Substantia nigra (tissue), 51 donors: ENCODE measurements at places on chromosomes 1 and 21.

DNA sequence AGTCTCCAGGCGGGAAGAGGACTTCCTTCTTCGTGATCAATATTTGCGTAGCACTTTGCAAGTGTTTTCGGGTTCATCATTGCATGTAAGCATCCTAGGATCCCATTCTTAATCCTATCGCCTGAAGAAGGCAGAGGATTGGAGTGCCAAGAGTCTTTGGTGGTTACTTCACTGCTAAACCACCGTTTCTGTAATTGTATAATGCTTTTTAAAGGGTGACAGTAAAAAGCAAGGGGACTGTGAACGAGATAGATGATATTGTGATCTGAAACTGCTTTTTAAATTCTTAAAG, 345 bp upstream of the ALDH9A1 start:
- no peak for DNase-seq

DNA sequence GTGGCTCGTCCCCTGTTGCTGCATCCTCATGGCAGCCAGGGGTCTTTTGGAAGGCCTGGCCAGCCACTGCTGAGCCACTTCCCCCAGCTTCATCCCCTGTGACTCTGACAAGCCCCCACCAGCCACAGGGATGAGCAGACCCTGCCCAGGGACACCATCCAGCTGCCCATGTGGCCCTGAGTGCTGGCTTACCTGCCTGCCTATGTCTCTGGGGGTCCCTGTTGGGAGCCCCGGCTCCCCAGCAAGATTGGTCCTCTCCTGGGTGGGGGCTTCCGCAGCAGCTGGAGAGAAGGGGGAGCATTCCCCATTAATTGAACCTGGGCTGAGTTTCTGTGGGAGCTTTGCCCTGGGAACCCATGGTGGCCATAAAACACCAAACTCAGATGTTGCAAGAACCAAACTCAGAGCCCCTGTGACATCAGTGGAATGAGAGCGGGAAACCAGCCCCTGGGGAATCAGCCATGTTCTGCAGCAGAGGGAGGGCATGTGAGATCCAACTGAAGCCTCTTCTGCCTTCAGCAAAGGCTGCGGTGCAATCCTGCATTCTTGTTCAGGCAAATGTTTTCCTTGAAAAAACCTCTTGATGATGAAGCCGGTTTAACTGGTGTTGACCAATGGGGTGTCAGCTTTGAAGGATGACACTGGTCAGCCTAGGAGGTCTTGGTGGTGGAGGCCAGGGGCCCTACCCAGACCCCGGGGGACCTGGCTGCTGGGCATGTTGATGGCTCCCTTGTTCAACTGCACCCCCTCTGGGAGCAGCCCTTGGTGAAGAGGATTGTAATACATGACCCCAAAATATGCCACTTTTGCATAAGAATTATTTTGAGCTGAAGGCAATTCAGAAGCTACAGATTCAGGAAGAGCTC, 28.3 kb upstream of the COL18A1 start:
- no peak for DNase-seq

DNA sequence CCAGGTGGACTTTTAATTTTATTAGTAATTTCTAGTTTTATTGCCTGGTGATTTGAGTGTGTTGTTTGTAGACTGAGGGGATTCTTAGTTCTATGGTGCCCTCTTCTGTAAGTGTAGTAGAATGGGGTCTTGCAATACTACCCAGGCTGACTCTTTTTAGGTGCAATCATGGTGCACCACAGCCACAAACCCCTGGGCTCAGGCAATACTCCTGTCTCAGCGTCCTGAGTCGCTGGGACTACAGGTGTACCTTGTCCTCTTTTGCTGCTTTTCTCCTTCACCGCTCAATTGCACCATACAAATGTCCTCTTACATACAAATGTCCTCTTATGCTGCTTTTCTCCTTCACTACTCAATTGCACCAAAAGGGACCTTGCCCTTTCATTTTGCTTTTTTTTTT, 43.1 kb downstream of the SCP2 start:
- DNase-seq, result no peak

GRCh38 chr1:7529917-7530316, 241.2 kb upstream of the VAMP3 start:
- no peak for DNase-seq

- DNase-seq, result no peak
Observed at GRCh38 chr1:246178717-246179311, 328.3 kb downstream of the SMYD3 start.

DNA sequence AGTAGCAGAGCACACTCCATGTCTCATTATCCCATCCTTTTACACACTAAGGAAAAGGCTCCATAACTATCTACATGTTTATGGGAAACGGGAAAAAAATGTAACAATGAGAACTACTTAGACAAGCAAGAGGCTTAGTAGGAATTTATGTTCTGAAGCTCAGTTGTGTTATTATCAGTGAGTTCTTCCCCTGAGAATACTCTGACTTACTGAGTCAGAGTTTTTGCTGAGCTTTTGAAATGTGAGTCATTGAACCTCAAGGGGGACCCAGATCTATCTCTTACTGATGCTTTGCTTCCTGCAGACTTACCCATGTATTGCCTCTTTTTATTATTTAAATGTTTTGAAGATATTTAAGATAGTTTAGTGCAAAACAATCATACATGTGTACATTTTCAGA, 20.1 kb downstream of the CFHR5 start:
- no peak for DNase-seq

- DNase-seq, result no peak
Observed at GRCh38 chr1:213003256-213003655, 12.4 kb downstream of the ANGEL2 start.

DNA sequence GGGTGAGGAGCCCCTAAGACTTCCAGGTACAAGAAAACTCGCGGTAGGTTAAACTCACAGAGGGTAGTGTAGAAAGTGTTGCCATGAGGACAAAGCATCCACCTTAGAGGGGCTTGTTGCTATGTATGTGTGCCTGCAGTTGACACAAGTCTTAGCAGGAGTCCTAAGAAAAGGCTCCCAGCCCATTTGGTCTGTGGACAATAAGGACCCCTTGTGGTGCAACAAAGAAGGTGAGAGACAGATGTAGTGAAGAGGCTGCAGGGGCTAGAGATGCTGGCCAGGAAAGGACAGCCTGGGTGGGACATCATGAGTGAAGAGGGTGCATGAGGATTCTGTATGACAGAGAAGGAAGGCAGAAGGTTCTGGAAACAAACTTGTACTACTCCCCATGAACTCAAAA, 36.3 kb upstream of the IL10 start:
- no peak for DNase-seq

DNA sequence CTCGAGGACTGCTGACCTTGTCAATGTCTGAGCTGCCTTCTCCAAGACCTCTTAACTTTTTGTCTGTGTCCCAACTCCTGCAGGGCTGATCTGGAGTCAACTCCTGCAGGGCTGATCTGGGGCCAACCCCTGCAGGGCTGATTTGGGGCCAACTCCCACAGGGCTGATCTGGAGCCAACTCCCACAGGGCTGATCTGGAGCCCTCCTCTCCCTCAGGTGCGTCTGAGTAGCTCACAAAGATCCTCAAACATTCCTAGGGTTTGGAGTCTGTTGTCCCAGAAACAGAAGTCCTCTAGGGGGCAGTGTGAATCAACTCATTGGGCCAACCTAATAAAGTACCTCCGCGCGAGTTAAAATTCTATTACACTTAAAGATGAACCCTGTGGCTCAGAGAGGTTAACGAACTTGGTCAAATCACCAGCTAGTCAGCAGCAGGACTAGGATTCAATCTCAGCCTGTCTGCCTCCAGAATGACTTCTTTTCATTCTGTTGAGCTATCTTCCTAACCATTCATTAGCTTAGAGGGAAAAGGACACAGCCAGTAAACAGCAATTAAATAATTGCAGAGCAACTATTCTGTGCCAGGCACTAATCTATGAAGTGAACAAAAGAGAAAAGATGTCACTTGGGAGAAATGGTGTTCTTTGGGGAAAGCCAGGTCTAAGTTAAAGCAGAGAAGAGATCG, 17.2 kb upstream of the RLF start:
- DNase-seq, result no peak
